NCI-H2171 (cell line): ENCODE measurements at places on chromosomes 6 and 20.

- DNase-seq: no peak
Measured at GRCh38 chr6:132933090-132933489, 118.7 kb downstream of the RPS12 start.

GRCh38 chr6:164861967-164862366, 447.4 kb downstream of the C6orf118 start:
- DNase-seq: no peak

DNA sequence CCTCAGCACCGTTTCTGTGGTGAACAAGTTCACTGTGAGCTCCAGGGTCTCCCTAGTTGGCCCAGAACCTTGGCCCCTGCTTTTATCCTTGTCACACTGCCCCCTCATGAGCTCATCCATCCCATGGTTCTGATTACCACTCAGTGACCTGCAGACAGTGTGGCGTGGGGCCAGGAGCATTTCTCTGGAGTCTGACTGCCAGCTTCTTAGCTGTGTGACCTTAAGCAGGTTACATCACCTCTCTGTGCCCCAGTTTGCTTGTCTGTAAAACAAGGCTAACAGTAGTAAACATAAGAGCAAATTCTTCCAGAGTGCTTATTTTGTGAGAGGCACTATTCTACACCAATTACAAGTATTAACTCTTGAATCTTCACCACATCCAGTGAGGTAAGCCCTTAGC, 14.8 kb upstream of the MDGA1 start:
- no peak for DNase-seq

GRCh38 chr20:54268941-54269340, 61.1 kb downstream of the PFDN4 start:
- DNase-seq: no peak

GRCh38 chr6:139627091-139627490, 252.6 kb upstream of the CITED2 start:
- DNase-seq: no peak

GRCh38 chr20:10209091-10209490, 9.5 kb upstream of the SNAP25 start:
- no peak for DNase-seq

GRCh38 chr6:11785415-11785773, 6.8 kb upstream of the ADTRP start:
- DNase-seq: no peak

- DNase-seq: no peak
Measured at GRCh38 chr6:3396503-3397180, 60.2 kb downstream of the SLC22A23 start.

- no peak for DNase-seq
Measured at GRCh38 chr6:126546541-126547120, 206.7 kb downstream of the CENPW start.

GRCh38 chr6:39520411-39520810, 197.9 kb upstream of the KCNK16 start:
- DNase-seq: no peak

- no peak for DNase-seq
Measured at GRCh38 chr20:51634877-51635276, 92.4 kb upstream of the NFATC2 start.

DNA sequence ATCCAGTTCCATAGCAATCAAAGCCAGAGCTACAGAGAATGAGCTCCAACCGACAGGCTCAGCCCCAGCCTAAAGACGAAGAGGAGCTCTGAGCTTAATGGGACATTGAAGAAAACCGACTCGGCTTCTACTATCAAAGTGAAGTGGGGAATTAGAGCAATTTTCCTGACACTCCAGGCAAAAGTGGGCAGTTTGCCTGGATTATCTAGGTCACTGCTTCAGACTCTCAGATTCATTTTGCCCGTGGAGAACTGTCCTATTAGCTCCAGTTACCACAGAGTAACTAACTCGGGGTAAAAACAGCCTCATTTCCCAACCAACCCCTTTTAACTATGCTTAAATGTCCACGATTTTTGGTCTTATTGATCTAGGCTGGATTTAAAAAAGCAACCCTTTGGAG, 592.1 kb upstream of the NRSN1 start:
- DNase-seq: no peak

- no peak for DNase-seq
Measured at GRCh38 chr6:16903470-16903869, 142.2 kb upstream of the ATXN1 start.

- no peak for DNase-seq
Measured at GRCh38 chr6:33329058-33329457, 11.5 kb upstream of the ZBTB22 start.

DNA sequence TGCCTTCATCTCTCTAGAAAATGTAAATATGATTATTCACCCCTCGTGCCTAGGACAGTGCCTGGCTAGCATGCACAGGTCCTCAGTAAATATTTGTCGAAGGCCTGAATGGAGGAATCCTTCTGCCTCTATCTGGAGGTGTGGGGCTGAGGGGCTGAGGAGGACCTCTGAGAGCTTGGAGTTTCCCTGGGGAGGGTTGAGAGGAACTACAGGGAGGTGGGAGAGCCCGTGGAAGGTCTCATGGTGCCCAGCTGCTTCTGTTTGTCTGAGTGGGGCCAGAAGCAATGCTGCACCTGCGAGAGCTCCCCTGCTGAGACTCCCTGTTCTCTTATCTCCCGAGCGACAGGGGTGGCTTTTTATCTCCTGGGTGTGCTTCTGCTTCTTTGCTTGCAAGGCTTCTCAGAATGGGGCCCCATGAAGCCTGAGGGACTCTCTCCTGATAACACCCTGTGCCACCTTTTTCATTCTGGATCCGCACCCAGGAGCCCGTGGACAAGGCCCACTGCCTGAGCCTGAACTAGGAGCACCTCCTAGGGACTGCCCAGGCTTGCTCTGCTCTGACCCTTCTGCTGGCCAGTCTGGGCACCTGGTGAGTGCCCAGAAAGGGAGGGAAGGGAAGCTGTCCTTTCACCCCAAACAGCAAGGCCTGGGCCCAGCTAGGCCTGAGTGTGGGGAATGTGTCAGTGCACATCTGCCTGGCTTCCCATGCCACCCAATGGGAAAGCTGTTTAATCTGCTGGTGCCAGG, 2.4 kb downstream of the SLC29A1 start:
- no peak for DNase-seq

DNA sequence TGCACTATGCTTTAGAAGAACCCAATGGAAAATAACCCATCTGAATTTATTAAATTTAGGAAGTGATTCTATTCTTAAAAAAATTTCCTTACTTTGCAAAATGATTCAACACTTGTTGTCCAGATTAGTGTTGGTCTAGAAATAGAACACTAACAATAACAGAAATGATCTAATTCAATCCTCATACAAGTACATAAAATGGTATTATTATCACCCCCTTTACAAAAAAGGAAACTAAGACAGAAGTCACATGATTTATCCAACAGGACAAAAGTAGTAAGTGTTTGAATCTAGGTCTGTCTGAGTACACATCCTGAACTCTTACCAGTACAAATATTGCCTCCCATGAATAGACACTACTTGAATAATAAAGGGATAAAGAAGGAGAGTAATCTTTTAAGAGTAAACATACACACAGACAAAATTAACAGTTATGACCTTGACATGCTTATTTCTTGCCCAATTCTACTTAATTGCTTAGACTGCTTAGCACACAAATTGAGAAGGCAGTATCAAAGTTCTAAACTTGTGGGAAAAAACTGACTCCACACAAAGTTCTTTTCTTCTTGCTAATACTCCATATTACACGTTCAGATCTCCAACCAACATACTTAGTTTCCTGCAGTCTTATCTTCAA, 195.4 kb upstream of the RUNX2 start:
- no peak for DNase-seq

DNA sequence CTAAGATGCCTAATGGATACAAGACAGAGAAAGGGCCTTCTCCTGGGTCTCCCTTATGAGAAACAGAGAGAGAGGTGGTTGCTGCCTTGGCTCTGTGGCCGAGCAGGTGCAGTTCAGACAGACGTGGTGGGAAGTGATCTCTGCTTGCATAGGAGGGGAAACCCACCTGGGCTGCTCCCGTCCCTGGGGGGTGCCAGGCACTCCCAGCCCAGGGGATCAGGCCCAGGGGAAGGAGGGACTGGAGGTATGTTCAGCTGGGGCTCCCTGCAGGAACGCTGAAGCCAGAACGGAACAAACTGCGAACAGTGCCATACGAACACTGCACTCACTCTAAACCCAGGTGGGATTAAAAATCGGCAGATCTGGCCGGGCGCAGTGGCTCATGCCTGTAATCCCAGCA, 35.7 kb upstream of the OVOL2 start:
- no peak for DNase-seq

DNA sequence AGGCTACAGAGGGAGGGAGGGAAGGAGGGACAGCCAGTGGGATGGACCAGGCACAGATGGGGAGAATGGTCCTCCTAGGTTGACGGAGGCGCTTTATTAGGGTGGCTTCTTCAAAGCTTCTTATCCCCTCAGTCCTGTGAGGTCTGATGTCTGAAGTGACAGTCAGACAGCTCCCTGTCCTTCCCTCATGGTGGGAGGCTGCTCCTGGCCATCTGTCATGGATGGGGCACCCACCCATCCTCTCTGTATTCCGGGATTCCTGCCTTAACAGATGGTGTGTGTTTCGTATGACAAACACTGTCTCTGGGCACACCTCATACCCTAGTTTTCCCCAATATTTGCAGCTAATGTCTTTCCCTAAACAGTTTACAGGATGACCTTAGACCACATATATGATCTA, 7.9 kb downstream of the RIN2 start:
- peak; percentile 81 for DNase-seq

DNA sequence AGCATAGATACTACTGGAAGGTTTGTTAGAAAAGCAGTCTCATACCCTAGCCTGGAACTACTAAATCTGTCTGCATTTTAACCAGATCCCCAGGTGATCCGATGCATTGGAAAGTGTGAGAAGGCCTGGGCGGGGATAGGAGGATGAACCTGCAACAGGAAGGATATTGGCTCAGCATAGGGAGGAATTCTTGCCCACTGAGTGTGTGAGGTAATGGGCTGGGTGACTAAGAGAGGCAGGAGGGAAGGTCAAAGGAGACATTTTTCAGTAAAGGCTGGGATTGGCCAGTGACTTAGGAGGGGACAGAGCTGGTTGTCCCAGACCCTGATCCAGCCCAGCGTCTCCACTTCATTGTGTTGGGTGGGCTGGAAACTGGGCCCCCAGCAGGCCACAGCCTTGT, 191.0 kb upstream of the LRFN2 start:
- DNase-seq: no peak

DNA sequence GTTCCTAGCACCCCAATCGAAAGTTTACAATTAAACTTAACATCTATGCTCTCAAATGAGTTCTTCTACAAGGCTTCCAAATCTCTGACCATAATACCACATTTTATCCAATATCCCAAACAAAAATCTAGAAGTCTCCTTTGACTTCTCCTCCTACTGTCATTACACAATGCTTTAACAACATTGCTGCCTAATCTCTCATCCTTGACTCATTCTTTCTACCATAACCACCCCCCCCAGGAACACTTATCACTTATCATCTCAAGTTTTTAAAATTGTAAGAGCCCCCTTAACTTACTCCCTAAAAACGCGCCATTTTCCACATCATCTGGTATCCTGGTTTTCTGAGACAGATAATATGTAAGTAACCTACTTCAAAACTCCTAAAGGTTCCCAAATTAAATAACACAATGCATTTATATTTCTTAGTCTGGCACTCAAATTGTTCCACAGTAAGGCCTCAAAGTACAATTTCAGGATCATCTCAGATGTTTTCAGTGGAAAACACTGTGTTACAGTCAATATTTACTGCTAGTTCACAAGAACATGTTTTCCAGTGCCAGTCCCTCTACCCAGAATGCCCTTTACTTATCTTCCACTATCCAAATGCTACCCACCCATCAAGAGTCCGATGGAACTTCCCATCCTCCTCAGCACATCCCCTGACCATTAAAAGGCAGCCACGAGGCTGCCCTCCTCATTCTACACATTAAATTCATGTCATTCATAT, 308.2 kb upstream of the THEMIS start:
- no peak for DNase-seq

GRCh38 chr20:14919501-14920081, 582.2 kb upstream of the FLRT3 start:
- DNase-seq: peak; percentile 41

- DNase-seq: peak; percentile 46
Measured at GRCh38 chr6:37381579-37381978, 27.8 kb downstream of the RNF8 start.

DNA sequence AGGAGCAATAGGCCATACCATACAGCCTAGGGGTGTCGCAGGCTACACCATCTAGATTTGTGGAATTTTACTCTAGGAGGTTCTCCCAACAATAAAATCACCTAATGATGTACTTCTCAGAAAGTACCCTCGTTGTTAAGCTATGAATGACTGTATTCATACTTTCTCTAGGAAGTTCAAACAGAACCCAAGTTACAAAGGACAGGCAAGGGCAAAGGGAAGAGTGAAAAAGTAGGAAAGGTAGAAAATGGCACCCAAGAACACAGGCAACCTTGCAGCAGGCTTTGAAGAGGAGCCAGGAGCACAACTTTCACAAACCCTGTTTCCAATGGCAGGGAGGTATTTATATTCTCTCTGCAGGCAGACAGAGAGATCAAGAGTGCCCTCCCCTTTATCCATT, 67.2 kb downstream of the B4GALT5 start:
- no peak for DNase-seq

GRCh38 chr20:38658879-38659596, 57.4 kb downstream of the ARHGAP40 start:
- DNase-seq: no peak

GRCh38 chr20:6887966-6888365, 120.5 kb downstream of the BMP2 start:
- no peak for DNase-seq

- DNase-seq: no peak
Measured at GRCh38 chr6:46265373-46265772, 94.6 kb upstream of the ENPP5 start.

GRCh38 chr20:16311756-16312155, 261.5 kb downstream of the KIF16B start:
- no peak for DNase-seq

GRCh38 chr6:53924277-53924676, 129.5 kb downstream of the LRRC1 start:
- no peak for DNase-seq

- DNase-seq: no peak
Measured at GRCh38 chr20:44431502-44432234, 44.0 kb upstream of the TTPAL start.

- DNase-seq: no peak
Measured at GRCh38 chr6:152669895-152670294, 27.8 kb upstream of the MYCT1 start.

DNA sequence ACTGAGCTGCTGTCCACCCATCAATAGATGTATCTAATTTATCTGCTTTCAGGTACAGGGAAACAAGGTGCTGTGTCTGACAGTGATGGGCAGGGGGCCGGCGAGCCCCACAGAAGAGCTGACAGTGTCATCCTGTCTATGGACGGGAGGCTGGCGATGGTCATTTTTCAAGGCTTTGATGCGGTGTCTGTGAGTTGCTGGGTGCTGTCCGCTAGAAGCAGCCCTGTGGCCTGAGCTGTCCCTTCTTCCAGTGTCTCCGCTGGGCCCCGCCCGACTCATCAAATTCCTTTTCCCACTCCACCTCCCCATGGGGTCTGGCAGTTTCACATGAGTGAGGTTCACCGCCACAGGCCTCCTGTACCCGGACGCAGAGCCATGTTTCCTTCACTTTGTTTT, 161.4 kb upstream of the PMEPA1 start:
- DNase-seq: no peak
